ENCODE measurements at places on chromosomes 12 and 14. TPM values are rescaled to one million over a fixed set of nuclear protein-coding genes. Genes with fewer than 3 reads are reported as not detected.

GRCh38 chr14:99608591-99608990 lies 4.6 kb upstream of the CCDC85C start:
- H3K27ac ChIP-seq = no peak overlapping the region
- H3K36me3 ChIP-seq = no peaks in the 10 kb centered on the region
- no peak for DNase-seq
- H3K4me3 ChIP-seq = no peak overlapping the region
- H3K27me3 ChIP-seq = no peaks in the 10 kb centered on the region

DNA sequence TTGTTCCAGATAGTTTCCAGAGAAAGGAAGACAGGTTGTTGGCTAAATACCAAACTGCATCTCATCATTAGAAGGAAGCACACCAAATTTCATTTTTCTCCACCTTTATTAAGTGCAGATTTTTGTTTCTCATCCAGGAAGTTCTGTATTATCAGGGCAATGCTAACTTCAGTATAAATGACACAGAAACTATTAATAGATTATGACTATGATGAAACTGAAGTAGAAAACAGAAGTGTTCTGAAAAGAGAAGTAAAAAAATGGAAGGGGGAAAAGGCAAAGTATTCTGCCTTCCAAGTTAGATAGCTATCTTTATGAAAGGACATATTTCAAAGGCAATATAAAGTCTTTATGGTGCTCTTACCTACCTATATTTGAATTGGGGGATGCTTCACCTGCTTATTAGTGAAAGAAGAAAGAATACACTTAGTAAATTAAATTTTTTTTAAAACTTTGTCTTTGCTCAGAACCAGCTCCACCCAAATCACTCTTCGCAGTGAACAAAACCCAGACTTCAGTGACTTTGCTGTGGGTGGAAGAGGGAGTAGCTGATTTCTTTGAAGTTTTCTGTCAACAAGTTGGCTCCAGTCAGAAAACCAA lies 223.9 kb downstream of the PTPRO start:
- peaks cover 35% of the 10 kb centered on the region for H3K4me1 ChIP-seq
- DNase-seq = peak; percentile 17
- H3K4me3 ChIP-seq = peak overlapping the region; percentile 20
- no peaks in the 10 kb centered on the region for H3K27me3 ChIP-seq
- H3K27ac ChIP-seq = peak overlapping the region; percentile 86

GRCh38 chr14:44405011-44405486 lies 102.0 kb downstream of the FSCB start:
- no peaks in the 10 kb centered on the region for H3K4me1 ChIP-seq
- no peaks in the 10 kb centered on the region for H3K36me3 ChIP-seq
- DNase-seq = no peak
- H3K4me3 ChIP-seq = no peak overlapping the region
- H3K27me3 ChIP-seq = no peaks in the 10 kb centered on the region

- no peaks in the 10 kb centered on the region for H3K4me1 ChIP-seq
- no peak for DNase-seq
- no peaks in the 10 kb centered on the region for H3K27me3 ChIP-seq
Measured at GRCh38 chr14:66445936-66446335, 40.2 kb upstream of the CCDC196 start.

- H3K27ac ChIP-seq = no peak overlapping the region
- H3K4me3 ChIP-seq = no peak overlapping the region
- no peaks in the 10 kb centered on the region for H3K4me1 ChIP-seq
- DNase-seq = no peak
Measured at GRCh38 chr12:21183721-21184275, 52.8 kb downstream of the SLCO1B1 start.

- H3K27me3 ChIP-seq = peaks cover 19% of the 10 kb centered on the region
- no peak for DNase-seq
- H3K27ac ChIP-seq = peak overlapping the region; percentile 5
- H3K36me3 ChIP-seq = no peaks in the 10 kb centered on the region
- peak overlapping the region; percentile 47 for H3K4me3 ChIP-seq
Measured at GRCh38 chr14:94180655-94181271, 6.6 kb downstream of the PPP4R4 start.

GRCh38 chr14:99789581-99789980 lies 3.6 kb upstream of the EML1 start:
- no peak for DNase-seq
- H3K36me3 ChIP-seq = no peaks in the 10 kb centered on the region
- H3K27me3 ChIP-seq = peaks cover 18% of the 10 kb centered on the region
- no peak overlapping the region for H3K27ac ChIP-seq
- H3K4me3 ChIP-seq = no peak overlapping the region

DNA sequence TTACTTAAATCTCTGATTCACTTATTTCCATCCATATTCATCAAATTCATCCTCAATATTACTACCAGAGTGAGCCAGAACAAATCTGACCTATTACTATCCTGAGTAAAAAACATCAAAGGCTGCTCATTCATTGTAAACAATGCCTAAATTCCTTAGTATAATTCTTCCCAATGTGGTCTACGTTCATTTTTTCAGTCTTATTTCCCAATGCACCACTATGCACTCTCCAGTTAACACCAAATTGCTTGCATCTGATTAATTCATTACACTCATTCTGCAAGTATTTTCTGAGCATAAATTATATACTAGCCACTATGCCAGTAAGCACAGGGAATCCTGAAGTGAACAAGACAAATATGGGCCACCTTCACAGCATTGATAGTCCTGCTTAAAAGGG lies 110.0 kb downstream of the EPS8 start:
- no peaks in the 10 kb centered on the region for H3K4me1 ChIP-seq
- H3K27ac ChIP-seq = no peak overlapping the region
- peaks cover 4% of the 10 kb centered on the region for H3K27me3 ChIP-seq
- DNase-seq = no peak
- no peaks in the 10 kb centered on the region for H3K36me3 ChIP-seq
- H3K4me3 ChIP-seq = no peak overlapping the region

GRCh38 chr14:74875941-74876913 lies at the start of gene PROX2:
TSS of gene PROX2 (minus strand) at chr14:74876145. CDS start at chr14:74863834, 12,311 bp downstream.
- H3K36me3 ChIP-seq = no peaks in the 10 kb centered on the region
- DNase-seq = peak; percentile 43
- H3K27ac ChIP-seq = peak within 1 kb of the TSS; percentile 59

GRCh38 chr14:84064316-84065125 lies 1465.4 kb upstream of the FLRT2 start:
- H3K36me3 ChIP-seq = no peaks in the 10 kb centered on the region
- H3K27ac ChIP-seq = no peak overlapping the region
- no peaks in the 10 kb centered on the region for H3K4me1 ChIP-seq
- H3K27me3 ChIP-seq = no peaks in the 10 kb centered on the region
- no peak overlapping the region for H3K4me3 ChIP-seq
- no peak for DNase-seq

GRCh38 chr14:100288382-100289185 lies 17.7 kb downstream of the SLC25A29 start:
- H3K27me3 ChIP-seq = no peaks in the 10 kb centered on the region
- no peaks in the 10 kb centered on the region for H3K36me3 ChIP-seq
- H3K27ac ChIP-seq = no peak overlapping the region
- no peak overlapping the region for H3K4me3 ChIP-seq

GRCh38 chr14:33987565-33988080 lies 36.7 kb upstream of the EGLN3 start:
- no peaks in the 10 kb centered on the region for H3K27me3 ChIP-seq
- no peak for DNase-seq
- no peak overlapping the region for H3K4me3 ChIP-seq
- H3K27ac ChIP-seq = no peak overlapping the region

DNA sequence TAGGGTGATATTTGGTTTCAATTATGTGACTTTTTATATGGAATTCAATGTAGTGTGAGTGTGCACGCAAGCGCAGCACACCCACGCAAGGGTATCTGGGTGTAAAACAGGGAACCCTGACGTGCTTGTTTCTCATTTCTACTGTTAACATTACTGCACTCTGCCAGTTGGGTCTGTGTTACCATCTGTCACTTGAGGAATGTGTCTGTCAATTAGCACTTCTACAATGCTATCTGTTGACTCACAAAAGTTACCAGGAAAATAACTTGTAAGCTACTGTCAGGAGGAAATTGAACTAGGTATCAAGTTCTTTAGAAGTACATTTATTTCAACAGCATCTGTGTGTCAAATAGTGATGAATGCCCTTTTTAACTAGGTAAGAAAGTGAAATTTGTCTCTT lies 695.5 kb upstream of the LRFN5 start:
- H3K36me3 ChIP-seq = no peaks in the 10 kb centered on the region
- H3K4me3 ChIP-seq = no peak overlapping the region
- H3K27ac ChIP-seq = no peak overlapping the region
- H3K27me3 ChIP-seq = no peaks in the 10 kb centered on the region

- H3K4me1 ChIP-seq = peaks cover 28% of the 10 kb centered on the region
- H3K36me3 ChIP-seq = peaks cover 33% of the 10 kb centered on the region
- peak overlapping the region; percentile 5 for H3K27ac ChIP-seq
- DNase-seq = no peak
- no peak overlapping the region for H3K4me3 ChIP-seq
- H3K27me3 ChIP-seq = no peaks in the 10 kb centered on the region
Measured at GRCh38 chr12:96227365-96228106, 33.4 kb downstream of the ELK3 start.

GRCh38 chr12:120056739-120057138 lies 59.8 kb downstream of the RAB35 start:
- H3K4me1 ChIP-seq = peaks cover 18% of the 10 kb centered on the region
- H3K4me3 ChIP-seq = no peak overlapping the region
- DNase-seq = no peak
- no peaks in the 10 kb centered on the region for H3K27me3 ChIP-seq

DNA sequence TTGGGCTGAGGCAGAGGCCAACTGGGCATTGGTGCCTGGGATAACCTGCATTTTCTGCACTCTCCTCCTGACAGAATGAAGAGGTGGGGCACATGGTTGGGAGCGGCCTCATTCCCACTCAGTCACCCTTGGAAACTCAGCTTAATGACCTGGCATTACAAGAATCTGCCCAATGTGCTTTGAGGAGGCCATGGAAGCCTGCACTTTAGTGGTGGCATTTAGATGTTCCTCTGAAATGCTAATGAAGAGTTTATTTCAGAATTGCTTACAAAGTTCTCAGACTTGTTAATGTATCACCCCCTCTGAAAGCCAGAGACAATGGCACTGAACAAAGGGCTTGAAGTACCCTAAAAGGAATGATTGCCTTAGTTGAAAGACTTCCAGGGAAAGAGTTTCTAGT lies 71.4 kb upstream of the PARP11 start:
- H3K4me3 ChIP-seq = no peak overlapping the region
- peaks cover 4% of the 10 kb centered on the region for H3K36me3 ChIP-seq
- no peak for DNase-seq
- H3K27ac ChIP-seq = no peak overlapping the region
- H3K4me1 ChIP-seq = peaks cover 23% of the 10 kb centered on the region
- H3K27me3 ChIP-seq = no peaks in the 10 kb centered on the region

GRCh38 chr14:99260116-99260515 lies 11.9 kb downstream of the BCL11B start:
- H3K27me3 ChIP-seq = no peaks in the 10 kb centered on the region
- peak overlapping the region; percentile 86 for H3K4me3 ChIP-seq
- H3K27ac ChIP-seq = peak overlapping the region; percentile 98
- H3K4me1 ChIP-seq = peaks cover 76% of the 10 kb centered on the region
- DNase-seq = no peak
- peaks cover 77% of the 10 kb centered on the region for H3K36me3 ChIP-seq

DNA sequence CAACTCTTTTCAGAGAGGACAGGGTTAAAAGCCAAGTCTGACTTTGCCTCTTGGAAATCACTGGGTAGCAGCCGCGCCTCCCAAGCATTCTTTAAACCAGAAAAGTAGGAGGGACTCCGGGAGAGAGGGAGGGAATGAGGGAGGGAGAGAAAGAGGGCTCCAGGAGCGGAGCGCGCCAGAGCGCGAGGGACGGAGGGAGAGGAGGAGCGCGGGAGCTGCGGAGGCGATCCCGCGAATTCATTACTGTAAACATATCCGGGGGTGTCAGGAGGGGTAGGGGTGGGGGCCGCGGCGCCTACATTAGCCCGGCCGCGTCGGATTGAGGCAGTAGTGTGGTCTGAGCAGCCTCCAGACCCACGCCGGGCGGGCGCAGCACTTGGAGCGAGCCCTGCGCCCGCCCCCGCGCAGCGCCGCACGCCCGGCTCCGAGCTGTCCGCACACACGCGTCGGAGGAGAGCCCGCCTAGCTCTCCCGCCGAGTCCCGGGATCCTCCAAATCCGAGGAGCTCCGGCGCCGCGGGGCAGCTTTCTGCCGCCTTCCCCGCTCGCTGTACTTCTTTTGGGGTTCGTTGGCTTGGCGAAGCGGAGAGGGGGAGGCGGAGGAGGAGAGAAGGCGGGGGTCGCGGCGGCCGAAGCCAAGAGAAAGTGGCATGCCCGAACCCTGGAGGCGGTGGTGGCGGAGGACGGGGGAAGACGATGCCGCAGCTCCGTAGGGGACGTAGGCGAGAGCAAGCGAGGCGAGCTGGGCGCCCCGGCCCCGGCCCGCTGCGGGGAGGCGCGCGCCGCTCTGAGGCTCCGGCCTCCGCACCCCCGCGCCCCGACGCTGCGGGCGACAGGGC lies 3.3 kb downstream of the FLRT2 start:
- no peaks in the 10 kb centered on the region for H3K36me3 ChIP-seq
- H3K4me1 ChIP-seq = peaks cover 10% of the 10 kb centered on the region
- no peak for DNase-seq
- no peak overlapping the region for H3K4me3 ChIP-seq
- H3K27ac ChIP-seq = no peak overlapping the region

DNA sequence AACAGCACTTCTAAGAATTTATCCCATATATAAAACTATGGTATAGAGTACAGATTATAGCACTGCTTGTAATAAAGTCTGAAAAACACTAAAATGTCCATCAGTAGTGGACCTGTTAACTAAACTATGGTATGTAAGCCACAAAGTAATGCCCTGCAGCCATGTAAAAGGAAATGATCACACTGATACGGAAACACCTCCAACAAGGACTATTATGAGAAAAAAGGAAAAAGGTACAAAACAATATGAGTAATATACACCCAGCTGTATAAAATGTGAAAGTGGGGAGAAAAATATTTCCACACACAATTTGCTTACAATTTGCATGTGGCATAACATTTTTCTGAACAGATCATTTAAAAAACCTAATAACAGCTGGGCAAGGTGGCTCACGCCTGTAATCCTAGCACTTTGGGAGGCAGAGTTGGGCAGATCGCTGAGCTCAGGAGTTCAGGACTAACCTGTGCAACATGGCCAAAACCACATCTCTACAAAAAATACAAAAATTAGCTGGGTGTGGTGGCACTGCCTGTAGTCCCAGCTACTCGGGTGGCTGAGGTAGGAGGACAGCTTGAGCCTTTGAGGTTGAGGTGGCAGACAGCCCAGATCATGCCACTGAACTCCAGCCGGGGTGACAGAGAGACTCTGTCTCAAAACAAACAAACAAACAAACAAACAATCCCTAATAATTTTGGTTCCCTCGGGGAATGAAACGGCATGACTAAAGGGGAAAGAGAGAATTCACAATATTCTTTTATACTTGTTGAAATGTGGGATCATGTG lies 250.5 kb downstream of the MED13L start:
- H3K4me1 ChIP-seq = peaks cover 36% of the 10 kb centered on the region
- peaks cover 7% of the 10 kb centered on the region for H3K36me3 ChIP-seq
- peak overlapping the region; percentile 69 for H3K27ac ChIP-seq
- no peak for DNase-seq

The SLC22A17 gene
- 2.3 TPM for total RNA-seq

The TCL1B gene
- not detected for total RNA-seq

The FBXO34 gene
- 20.0 TPM for total RNA-seq

The CIDEB gene
- total RNA-seq = 13.6 TPM

The ZBTB1 gene
- 67.8 TPM for total RNA-seq

The GPR162 gene
- total RNA-seq = 2.0 TPM

The DEGS2 gene
- total RNA-seq = 3.1 TPM

The DAO gene
- total RNA-seq = not detected

Data from activated CD8-positive, alpha-beta T cell treated with anti-CD3 and anti-CD28 coated beads for 36 hours (primary cell).